ENCODE measurements at places on chromosomes 1 and 21.

- no peak for DNase-seq
These were observed 142.5 kb downstream of the RERE start for GRCh38 chr1:8674912-8675311.

DNA sequence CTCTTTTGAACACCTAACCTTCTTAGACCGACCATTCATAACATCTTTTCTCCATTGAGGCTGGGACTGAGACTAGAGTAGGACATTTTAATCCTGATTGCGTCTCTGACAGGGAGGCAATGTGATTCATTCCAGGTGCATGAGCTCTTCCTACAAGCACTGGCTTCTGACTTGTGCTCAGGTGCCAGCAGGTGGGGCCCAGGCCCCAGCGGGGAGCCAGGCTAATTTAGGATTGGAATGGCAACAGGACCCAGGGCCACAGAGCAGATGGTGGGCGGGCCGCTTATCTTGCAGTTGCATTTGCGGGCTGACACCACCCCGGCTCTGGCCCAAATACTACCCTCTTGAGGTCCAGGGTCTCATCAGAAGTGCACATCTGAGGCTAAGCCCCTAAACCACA, 4.1 kb downstream of the GPA33 start:
- DNase-seq: no peak

DNA sequence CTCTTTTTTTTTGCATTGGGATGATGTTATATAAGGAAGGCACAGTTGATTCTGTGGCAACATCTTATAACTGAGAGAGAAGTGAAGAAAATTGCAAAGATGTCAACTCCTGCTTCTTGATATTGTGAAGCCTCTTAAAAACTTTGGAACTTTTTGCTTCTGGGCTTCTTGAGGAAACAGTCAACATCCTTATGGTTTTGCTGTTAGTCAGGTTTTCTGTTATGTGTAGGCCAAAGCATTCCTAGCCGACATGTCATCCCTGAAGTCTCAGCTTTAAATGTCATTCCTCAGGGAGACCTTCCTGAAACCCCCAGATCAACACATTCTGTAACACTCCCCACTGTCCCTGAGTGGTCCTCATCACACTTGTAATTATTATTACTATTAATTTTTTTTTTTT, 12.6 kb downstream of the FALEC start:
- DNase-seq: no peak

DNA sequence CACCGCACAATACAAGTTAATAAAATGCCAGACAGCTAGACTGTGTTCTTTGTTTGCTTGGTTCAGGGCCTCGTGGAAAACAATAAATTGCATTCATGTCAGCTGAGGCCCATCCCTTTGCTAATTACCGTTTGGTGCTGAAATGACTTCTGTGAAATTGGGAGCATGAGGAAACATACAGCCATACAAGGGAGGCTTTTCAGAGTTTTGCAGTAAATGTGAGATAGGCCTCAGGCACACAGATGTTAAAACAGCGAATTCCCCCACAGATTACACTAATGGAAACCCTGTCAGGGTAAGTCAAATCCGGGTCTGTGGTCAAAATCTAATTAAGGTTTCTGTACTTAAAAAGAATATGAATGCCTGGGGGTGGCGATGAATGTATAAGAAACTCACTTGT, 173.5 kb upstream of the LMO4 start:
- DNase-seq: peak; percentile 29

- DNase-seq: no peak
These were observed 4.8 kb upstream of the ZNF687 start for GRCh38 chr1:151277249-151277648.

- DNase-seq: peak; percentile 50
These were observed 187.9 kb downstream of the VAV3 start for GRCh38 chr1:107776900-107777663.

- DNase-seq: no peak
These were observed 230.1 kb downstream of the BARHL2 start for GRCh38 chr1:90486996-90487395.

DNA sequence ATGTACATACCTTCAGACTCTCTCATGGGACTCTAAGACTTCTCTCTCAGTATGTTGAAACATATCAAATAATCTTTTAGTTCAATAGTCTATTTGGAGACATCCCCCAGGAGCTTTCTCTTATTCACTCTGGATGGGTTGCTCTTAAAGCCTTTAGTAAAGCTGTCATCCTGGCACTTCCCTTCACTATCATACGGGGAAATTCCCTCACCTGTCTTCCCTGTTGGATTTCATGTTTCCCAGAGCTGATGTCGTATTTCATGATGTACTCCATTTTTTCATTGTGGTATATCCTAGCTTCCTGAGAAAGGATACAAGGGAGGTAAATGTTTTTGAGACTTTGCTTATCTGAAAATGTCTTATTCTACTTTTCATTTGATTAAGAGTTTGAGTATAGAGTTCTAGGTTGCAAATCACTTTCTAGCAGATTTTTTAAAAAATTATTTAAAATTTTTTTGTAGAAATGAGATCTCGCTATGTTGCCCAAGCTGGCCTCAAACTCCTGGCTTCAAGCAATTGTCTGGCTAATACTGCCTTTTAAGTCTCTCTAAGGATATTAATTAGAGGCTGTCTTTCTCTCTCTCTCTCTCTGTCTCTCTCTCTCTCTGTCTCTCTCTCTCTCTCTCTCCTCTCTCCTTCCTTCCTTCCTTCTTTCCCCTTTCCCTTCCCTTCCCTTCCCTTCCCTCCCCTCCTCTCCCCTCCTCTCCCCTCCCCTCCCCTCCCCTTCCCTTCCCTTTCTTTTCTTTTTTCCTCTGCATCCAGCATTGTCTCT, 17.0 kb upstream of the MACF1 start:
- no peak for DNase-seq

GRCh38 chr1:35768350-35769187, 1.2 kb downstream of the CLSPN start:
- DNase-seq: no peak

DNA sequence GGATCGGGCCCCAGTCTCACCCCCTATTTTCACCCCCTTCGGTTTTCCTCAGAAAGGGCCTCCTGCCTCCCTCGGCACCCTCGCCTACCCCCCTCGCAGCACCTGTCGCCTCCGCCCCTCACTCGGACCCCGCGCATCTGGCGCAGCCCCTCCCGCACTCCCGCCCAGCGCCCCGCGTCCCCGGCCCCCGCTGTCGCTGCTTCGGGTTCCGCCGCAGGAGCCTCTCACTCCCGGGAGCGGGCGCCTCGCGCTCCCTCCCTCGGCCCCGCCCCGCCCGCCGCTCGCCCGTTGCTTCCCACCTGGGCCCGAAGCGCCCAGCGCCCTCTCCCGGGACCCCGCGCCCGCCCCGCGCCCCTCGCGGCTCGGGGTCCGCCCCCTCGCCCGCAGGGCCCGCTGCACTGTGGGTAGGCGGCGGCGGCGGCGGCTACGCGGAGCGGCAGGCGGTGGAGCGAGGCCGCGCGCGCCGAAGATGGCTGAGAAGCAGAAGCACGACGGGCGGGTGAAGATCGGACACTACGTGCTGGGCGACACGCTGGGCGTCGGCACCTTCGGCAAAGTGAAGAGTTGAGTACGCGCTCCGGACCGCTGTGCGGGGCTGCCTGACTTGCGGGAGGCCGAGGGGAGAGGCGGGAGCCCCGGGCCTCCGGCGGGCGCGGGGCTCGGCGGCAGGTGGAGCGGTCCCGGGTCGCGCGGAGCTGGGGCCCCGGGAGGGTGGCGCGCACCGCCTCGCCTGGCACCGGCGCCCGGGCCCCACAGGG, at the start of gene PRKAA2:
PRKAA2 (plus strand) TSS at position 396 of the 758 bp plus-strand sequence; CDS start at position 470, 74 bp downstream.
- DNase-seq: peak; percentile 54

DNA sequence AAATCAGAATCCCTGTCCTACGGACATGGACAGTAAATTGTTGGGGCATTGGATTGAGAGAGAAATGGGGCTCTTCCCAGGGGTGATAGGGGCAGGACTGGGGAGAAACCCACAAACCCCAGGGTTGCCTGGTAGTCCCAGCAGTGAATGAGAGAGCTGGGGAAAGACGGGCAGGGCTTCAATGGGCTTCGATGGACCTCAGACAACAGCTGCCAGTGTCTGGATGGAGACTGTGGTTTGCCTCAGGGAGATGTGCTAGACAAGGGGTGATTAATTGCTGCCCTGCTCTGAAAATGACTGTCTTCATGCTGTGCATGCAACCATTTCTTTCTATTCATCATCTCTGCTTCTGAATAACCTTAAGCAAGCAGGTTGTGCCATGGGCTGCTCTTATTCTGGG, 7.4 kb downstream of the GPR25 start:
- DNase-seq: peak; percentile 60

GRCh38 chr1:202958544-202959275, 598 bp upstream of the ADIPOR1 start:
- DNase-seq: peak; percentile 34

- DNase-seq: no peak
These were observed 208.1 kb downstream of the TGFB2 start for GRCh38 chr1:218553197-218553596.

DNA sequence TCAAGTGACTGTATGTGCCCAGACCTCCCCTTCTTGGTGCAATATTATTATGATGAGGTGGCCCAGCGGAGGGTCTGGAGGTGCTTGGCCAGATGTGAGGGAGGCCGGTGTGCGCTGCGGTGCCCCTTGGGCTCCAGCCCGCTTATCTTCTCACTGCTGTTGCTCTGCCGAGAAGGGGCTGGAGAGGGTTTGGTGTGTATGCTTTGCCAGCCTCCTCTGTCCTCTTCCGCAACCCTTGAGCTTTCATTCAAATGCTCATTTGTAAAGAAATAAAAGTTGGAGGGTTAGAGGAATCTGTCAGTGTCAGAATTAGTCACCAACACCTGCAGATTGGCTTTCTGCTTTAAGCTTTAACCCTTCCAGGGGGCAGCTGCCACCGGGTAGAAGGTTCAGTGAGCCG, 19.7 kb downstream of the RNF220 start:
- DNase-seq: no peak

GRCh38 chr1:68221001-68221979, 11.0 kb downstream of the WLS start:
- DNase-seq: no peak

DNA sequence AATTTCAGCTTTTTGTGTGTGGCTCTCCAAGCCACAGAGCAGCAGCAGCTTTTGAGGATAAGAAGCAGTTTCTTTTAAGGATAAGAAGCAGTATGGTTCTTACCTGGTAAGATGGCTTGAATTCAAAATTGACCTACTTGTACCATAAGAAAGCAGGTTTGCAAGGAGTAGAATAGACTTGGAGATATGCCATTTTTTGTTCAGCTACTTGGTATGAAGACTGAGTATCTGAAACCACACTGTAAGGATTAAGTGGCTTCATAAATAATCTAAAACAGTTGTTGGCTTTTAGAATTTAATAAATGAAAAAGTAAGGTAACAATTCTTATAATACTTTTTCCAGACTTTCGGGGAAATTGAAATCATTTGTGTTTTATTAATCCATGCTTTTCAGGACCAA, 74.2 kb downstream of the ATF6 start:
- no peak for DNase-seq

GRCh38 chr1:169894424-169895145, 889 bp upstream of the SCYL3 start:
- DNase-seq: no peak

DNA sequence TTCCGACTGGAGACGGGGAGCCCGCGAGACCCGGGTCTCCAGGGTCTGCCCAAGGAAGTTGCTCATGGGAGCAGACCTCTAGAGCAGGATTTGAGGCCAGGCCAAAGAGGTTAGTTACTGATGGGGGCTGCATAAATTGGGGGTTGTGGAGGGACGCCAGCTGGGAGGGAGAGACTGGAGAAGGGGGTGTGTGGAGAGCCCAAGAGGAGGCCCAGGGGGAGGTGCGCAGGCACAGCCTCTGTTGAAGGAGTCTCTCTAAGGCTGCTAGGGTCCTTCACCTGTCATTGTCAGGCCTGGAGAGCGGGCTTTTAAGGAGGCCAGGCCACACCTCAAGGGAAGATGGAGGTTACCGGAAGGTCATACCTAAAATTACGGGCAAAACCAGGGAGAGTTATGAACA, 363 bp downstream of the PLA2G5 start:
- DNase-seq: no peak

DNA sequence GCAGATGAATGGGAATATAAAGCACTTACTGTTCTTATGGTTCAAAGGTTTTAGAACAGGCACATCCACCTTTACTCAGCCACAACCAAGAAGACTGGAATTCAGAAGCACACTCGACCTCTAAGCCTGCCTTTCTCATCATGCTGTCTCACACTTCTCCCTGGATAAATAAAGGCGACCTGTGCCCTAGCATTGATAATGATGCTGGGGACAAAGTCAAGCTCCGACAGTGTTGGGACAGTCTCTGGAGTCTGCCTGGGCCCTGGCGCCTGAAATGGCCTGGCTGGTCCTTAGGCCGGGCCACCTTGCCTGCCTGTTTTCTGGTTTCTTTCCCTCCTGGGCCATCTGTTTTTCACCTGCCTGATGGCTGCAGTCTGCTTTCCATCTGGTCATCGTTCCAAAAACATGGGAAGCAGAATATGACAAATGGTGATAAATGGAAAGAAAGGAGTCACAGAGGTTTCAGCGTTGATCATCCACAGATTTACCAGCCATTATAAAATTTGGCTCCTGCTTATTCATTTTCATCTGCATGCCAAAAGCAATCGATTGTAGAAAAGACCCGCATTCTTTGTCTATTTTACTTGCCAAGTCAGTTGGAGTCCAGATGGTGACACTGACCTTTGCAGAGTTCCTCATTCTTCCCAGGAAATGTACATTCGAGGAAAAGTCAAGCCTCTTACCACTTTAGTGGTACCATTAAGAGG, 91.2 kb upstream of the KCNJ15 start:
- no peak for DNase-seq

- no peak for DNase-seq
These were observed 184.0 kb downstream of the MIS18A start for GRCh38 chr21:32094804-32095203.

DNA sequence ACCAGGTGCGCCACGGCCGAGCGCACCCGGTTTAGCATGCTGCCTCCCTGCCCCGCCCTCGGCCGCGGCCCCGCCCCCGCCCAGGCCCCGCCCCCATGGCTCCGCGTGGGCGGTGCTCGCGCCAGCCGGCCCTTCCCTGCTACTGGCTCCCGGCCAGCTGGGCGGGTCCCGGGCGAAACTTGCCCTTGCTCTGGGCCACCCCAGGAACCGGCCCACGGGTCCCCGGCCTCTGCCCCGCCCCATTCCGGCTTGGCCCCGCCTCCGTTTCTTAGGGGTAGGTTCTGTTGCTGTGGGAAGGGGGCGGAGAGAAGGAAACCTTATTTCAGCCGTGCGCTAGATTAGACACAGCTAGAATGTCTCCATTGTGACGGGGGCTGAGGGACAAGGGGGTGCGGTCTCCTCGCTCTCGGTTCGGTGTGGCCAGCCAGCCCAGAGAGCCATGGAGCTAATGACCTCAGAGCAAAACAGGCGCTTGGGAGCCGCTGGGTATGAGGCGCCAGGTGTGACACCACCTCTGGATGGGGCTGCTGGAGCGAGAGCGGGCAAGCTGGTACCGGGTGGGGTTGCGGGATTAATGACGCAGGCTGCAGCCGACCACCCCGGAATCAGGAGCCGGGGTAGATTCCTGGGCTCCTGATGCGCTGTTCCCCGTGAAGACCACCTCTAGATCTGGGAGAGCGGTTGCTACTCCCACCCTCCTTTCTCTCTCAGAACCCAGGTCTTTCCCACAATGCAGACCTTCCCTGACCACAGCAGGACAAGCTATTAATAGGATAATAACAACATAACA, at the start of gene PPM1J:
PPM1J (minus strand) TSS at position 69 of the 790 bp plus-strand sequence; CDS start at position 38, 31 bp downstream.
- peak; percentile 99 for DNase-seq

- DNase-seq: no peak
These were observed 10.5 kb upstream of the NASP start for GRCh38 chr1:45573231-45573804.

- DNase-seq: no peak
These were observed 127.1 kb downstream of the SLC30A10 start for GRCh38 chr1:219801156-219801820.
